PC-3 (cell line): ENCODE measurements at places on chromosomes 1 and 21.

DNA sequence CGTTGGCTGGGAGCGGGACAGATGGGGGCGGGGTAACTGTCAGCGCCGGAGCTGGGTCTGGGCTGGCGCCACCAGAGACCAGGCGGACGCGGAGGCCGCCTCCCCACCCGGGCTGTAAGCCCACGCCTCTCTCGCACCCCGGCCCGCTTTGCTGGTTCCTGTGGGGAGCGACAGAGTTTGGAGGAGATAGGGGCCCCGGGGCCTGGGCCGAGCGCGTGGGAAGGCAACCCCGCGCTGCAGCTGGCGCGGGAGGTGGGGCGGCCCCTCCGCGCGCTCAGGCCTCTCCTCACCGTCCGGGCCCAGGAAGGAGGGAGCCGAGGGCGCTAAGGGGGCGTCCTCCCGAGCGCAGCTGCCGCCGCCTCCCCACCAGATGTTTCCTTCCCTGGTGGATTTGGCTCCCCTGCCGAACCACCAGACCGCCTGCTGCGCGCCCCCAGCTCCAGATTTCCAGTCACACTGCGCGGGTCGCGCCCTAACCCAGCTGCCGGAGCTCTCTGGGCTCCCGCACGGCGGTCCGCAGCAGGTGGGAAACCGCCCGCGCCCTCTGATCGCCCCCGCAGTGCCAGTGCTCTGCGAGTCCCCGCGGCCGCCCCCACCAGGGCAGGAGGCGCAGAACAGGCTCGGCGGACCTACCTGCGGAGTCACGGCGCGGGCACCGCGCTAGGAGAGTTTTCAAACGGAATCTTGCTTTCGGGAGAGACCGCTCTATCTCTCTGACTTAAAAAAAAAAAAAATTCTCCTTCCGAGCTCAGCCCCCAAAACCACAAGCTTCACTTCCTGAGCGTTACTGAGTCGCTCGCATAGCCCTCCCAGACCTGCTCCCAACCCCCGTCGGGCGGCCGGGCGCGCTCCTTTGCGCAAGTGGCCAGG lies 1.1 kb downstream of the GFI1 start:
- DNase-seq, result no peak

DNA sequence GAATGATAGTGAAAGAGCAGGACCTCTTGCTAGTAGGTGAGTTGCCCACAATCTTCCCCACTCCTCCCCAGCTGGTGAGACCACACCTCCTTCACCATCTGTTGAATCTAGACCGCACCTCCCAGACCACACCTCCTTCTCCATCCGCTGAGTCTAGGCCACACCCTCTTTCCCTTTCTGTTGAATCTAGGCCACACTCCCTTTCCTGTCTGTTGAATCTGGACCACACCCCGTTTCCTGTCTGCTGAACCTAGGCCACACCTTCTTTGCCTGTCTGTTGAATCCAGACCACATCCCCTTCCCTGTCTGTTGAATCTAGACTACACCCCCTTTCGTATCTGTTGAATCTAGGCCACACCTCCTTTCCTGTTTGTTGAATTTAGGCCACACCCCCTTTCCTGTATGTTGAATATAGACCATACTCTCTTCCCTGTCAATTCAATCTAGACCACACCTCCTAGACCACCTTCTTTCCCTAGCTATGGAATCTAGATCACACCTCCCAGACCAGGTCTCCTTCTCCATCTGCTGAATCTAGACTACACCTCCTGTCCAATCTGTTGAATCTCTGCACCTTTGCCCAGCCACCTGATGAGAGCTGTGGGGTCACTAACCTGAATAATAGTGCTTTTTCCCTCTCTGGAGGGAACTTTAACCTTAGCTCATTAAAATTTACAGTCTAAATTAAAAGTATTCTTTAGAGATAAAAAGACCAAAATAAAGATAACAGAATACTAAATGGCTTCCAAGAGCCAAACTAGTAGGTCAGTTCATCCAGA lies 116.3 kb downstream of the DAB1 start:
- no peak for DNase-seq

DNA sequence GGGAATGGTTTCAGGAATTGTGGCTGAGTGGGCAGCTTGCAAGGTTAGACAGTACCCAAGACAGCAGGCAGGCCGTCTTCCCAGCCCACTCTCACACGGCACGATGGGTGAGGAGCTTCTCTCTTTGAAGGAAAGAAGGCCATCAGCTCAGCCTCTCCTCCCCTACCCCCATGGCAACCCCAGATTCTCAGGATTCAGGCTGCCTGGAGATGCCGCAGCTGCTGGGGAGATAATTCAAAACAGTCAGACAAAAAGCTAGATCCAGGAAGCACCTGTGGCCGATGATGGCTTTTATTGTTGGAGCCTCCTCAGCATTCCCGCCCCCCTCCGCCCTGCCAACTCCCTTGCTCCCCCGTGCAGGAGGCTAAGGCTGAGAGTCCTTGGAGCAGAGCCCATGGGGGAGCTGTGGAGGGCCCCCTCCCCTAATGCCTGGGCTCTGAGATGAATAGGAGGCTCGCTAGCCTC lies 220.5 kb downstream of the TRABD2B start:
- DNase-seq, result no peak

DNA sequence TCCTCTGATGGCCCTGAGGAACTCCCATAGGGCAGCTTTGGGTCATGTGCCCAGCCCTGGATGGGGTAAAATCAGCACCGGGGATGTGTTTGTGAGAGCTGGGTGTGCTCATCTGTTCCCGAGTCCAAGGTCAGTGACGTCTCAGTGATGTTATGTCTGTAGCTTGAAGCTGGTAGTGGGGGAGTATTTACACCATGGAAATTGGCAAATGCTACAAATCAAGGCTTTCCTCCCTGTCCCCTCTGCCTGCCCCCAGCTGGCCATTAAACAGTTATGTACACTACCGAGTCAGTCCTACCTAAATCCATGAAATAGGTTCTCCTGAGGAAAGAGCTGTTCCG lies 117.8 kb upstream of the SLC25A33 start:
- DNase-seq, result no peak

- DNase-seq, result no peak
Measured at GRCh38 chr1:222062640-222063039, 320.8 kb upstream of the DUSP10 start.

GRCh38 chr1:44775930-44776729 lies 790 bp downstream of the RPS8 start:
- DNase-seq, result peak; percentile 17

DNA sequence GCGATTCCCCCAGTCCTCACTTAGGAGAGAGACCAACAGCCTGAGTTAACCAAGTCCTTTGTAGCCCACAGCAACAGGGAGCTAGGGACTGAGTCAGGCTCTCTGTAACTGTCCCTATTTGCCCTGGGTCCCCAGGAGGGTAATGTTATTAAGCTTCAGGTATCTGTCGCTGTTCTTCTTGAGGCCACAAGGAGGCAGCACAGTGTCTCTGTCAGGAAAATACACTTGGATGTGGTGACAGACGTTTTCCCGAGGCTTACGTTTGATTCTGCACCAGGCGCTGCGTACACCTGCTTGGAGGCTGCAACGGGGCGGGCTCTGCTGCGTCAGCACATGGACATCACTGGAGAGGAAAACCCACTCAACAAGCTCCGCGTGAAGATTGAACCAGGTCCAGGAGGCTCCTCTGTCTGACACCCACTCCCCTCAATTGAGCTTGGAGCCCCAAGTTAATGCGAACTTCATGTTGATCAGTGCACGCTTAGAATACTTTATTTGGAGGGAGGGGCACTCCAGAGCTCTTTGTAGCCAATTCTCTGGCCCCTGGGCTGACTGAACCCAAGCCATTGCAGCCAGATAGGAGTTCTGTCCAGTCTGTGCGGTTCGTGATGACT lies 10.7 kb upstream of the ELF3 start:
- peak; percentile 65 for DNase-seq

GRCh38 chr1:2605509-2606395 lies 19.2 kb downstream of the PRXL2B start:
- no peak for DNase-seq

GRCh38 chr1:41537788-41538351 lies 53.4 kb upstream of the EDN2 start:
- peak; percentile 57 for DNase-seq

GRCh38 chr21:45979141-45979631 lies 2.4 kb upstream of the COL6A1 start:
- peak; percentile 79 for DNase-seq

- no peak for DNase-seq
Measured at GRCh38 chr1:154987326-154987725, 4.2 kb downstream of the FLAD1 start.
